SW480 (cell line): ENCODE measurements at places on chromosomes 5 and 9.

- no peak for DNase-seq
Observed at GRCh38 chr9:127216888-127217217, 47.7 kb upstream of the GARNL3 start.

DNA sequence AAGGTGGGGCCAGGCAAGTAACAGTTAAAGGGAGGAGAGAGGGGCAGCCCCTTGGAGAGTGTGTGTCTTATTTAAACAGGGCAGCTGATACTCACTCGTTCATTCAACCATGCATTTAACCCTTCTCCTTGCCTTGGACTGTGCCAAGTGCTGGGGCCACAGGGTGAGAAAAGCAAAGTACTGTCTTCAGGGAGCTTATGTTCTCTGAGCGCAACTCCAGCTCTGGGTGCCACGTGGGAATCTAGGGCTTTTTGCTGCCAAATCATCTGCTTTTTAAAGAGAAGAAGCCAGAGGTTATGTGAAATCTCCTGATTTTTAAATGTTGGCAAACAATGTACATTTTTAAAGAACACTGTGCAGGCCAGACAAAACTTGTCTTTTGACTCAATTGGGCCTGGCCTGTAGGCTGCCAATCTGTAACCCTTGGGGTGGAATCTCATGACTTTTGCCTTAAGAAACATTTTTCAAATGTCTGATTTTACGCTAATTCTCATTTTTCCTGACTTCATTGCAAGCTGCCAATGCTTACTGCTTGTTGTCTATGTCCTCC, 157.8 kb downstream of the NTRK2 start:
- DNase-seq, result no peak

DNA sequence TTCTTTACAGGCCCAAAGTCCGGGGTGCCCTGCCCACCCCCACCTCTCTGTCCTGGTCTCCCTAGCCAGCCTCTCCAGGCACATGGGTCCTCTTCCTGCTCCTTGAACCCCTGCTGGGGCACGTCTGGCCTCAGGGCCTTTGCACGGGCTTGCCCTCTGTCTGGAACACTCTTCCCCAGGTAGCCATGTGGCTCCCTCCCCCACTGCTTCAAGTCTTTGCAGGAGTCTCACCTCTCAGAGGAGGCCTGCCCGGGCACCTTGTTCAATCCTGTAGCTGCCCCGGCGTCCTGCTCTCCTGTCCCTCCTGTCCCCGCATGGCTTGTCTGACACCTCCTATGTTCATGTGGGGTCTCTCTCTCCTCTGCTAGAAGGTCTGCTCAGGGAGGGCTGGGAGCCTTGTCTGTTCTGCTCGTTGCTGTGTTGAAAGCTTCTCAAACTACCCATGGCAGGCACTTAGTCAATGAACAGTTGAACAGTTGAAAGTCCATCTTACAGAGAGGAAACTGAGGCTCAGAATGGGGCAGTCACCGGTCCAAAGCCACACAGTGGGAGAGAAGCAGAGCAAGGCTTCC, 241.4 kb downstream of the PBX3 start:
- DNase-seq, result no peak

- DNase-seq, result no peak
Observed at GRCh38 chr9:114244570-114244969, 78.3 kb upstream of the ORM1 start.

DNA sequence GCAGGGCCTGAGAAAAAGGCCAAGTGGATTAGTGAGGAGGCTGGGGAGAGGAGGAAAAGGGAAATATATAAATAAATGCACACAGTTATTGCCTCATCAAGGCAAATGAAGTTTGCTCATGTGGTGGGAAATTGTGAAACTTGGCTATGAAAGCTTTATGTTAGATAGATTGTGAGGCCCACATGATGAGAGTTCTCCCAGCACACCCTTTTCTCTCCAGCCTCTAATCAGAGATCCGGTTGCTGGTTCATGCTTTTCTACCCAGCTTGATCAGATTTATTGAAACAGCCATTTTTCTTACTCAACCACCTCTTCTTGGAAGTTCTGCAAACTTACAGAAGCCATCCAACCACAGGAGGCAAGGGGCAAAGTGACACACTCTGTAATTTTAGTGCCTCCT, 125.8 kb upstream of the KLF4 start:
- no peak for DNase-seq

DNA sequence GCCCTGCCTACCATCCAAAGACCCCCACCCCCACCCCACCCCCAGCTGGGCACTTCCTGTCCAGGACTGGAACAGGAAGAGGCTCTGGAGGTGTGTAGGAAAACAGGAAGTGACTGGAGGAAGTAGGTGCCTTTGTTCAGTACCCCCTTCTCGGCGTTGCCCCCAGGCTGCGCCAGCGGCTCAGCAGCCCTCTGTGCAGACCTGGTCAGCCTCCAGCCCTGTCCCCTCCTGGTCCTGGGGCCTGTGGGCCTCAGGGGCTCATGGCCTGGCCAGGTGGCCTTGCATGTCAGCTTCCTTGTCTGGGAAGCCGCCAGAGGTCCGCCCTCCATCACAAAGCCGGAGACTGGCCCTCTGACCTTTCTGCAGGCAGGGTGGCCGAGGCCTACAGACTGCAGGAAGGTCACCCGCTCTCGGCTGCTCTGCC, 26.0 kb downstream of the FLT4 start:
- DNase-seq, result no peak

- DNase-seq, result peak; percentile 43
Observed at GRCh38 chr5:134100283-134101091, 14.0 kb upstream of the TCF7 start.

DNA sequence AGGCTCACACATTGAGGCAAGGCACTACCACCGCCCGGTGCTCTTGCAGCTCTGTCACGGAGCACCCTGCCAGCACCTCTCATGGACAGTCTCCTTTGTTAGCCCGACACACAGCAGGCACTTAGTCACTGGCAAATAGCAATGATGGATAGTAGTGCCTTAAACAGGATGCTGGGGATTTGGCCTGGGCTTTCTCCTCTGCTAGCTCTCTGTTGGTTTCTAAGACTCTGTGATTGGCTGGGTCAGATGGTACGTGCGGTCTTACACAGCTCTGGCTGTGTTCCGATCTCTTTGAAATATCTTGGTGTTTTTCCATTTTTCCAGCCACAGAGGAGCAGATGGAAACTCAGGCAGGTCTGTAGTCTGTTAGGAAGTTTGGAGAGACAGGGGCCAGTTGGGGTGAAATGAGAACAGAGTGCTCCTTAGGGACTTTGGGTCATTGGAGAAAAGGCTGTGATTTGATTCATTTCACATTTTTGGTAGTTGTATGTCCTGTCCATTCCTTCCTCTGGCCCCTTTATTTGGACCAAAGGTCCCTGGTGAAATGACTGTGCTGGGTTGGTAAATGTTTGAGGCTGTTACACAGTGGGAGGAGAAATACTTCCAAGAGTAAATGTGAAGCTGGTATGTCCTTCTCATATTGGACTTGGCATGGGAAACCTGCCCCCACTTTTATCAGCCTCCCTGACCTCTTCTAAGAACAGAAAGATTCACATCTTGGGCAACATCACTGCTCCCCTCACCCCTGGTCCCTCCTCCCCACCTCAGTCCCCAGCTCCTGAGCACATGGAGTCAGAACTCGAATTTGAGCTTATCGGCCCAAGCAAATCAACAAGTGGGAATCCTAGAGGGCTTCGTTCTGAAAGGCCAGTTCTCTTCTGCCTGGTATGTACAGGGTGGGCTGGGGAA, 3.4 kb downstream of the SMIM3 start:
- no peak for DNase-seq

- DNase-seq, result no peak
Observed at GRCh38 chr9:136229096-136230065, 16.2 kb downstream of the QSOX2 start.

GRCh38 chr5:83554133-83554532, 82.6 kb downstream of the VCAN start:
- no peak for DNase-seq

GRCh38 chr9:21995666-21996398, 1.2 kb downstream of the CDKN2B-AS1 start:
- DNase-seq, result peak; percentile 36

GRCh38 chr9:88168564-88168963, 30.3 kb upstream of the SPATA31C2 start:
- DNase-seq, result no peak

- no peak for DNase-seq
Observed at GRCh38 chr5:75612226-75612569, 945 bp downstream of the ANKDD1B start.

DNA sequence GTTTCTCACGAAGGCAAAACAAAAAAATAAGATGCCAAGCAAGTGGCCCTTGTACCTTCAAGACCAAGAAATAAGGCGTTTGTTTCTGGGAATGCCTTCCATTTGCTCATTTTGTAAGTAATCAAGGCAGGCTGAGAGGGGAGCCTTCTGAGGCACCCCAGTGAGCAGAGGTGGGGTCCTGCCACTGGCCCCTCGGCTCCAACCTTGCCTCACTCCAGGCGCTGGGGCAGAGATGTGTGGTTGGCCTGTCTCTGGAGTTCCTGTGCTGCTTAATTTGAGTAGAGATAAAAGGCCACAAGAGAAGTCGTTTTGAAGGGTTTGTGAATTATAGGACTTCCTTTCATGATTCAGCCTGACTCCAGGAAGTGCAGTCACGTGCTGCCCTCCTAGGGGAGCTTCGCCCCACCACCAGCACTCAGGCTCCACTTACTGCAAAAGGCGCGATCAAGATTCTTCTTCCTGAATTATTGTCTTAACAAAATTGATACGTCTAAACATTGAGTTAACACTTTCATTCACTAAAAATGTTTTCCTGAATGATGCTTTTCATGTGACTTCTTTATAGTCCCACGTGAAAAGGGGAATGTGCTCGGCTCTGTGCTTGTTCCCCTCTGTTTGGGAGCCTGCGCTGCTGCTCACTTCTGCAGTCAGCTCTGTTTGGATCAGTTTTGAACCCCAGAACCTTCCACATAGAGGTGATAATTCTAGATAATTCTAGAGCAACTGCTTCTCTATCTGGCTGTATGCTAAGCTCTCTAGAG, 13.7 kb downstream of the SYK start:
- no peak for DNase-seq

GRCh38 chr5:155113888-155114287, 100.3 kb downstream of the KIF4B start:
- no peak for DNase-seq

DNA sequence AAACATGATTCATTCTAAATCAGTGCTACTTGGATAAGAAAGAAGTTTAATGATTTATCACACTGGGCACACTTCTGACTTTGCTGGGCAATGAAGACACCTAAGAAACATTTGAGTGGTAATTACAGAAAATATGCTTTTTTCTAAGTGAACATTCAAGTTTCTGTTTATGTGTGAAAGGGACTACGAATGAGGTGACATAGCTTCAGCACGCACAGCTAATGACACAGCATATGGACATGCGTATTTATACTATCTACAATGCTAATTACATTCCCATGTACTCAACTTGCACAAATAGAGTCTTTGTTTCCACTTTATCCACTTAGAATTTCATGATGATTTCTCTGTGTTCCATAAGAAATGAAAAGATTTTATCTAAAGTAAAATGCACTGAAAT, 40.6 kb downstream of the FREM1 start:
- no peak for DNase-seq

GRCh38 chr5:43096916-43097315, 23.8 kb upstream of the ZNF131 start:
- DNase-seq, result no peak

- DNase-seq, result no peak
Observed at GRCh38 chr5:112348387-112348786, 70.7 kb downstream of the EPB41L4A start.

DNA sequence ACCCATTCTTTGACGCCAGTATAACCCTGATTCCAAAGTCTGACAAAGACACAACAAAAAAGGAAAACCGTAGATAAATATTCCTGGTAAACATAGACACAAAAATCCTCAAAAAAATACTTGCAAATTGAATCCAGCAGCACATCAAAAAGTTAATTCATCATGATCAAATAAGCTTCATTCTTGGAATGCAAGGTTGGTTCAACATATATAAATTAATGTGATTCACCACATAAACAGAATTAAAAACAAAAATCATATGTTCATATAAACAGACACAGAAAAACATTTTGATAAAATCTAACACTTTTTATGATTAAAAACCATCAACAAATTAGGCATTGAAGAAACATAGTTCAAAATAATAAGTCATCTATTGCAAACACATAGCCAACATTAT, 324.2 kb upstream of the TRPC7 start:
- no peak for DNase-seq
